Activated CD4-positive, alpha-beta T cell treated with anti-CD3 and anti-CD28 coated beads, Interleukin-2, amount 50 U/mL, for 48 hours (primary cell): ENCODE measurements at places on chromosomes 13 and 19.

- DNase-seq: no peak
Measured at GRCh38 chr19:13804830-13805683, 9.8 kb downstream of the ZSWIM4 start.

- no peak for DNase-seq
Measured at GRCh38 chr13:76692346-76692745, 193.9 kb downstream of the KCTD12 start.

DNA sequence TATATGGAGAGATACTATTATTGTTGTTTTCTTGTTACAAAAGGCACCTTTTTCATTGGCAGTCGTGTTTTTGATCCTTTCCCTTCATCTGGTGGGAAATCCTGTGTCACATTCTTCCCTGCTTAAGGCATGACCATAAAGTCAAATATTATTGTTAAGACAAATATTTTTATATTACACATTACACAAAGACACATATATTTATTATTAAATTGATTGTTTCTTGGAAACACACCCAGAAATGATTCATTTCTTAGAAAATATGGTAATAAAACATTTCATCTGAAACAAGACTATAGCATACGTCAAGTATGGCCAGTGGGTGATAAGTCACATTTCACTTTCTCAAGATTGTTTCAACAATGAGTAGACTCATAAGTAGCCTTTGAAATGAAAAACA is 77.3 kb downstream of the KCTD12 start:
- DNase-seq: no peak

- DNase-seq: no peak
Measured at GRCh38 chr19:35274323-35274722, 5.6 kb downstream of the USF2 start.
